ENCODE measurements at places on chromosomes 11 and 22.

GRCh38 chr11:128231845-128232410 lies 355.4 kb downstream of the ETS1 start:
- no peak for DNase-seq

GRCh38 chr11:32032478-32032877 lies 58.4 kb upstream of the RCN1 start:
- no peak for DNase-seq

- no peak for DNase-seq
Measured at GRCh38 chr11:2519517-2519861, 74.7 kb downstream of the KCNQ1 start.

- no peak for DNase-seq
Measured at GRCh38 chr11:9176550-9176949, 85.2 kb upstream of the SCUBE2 start.

DNA sequence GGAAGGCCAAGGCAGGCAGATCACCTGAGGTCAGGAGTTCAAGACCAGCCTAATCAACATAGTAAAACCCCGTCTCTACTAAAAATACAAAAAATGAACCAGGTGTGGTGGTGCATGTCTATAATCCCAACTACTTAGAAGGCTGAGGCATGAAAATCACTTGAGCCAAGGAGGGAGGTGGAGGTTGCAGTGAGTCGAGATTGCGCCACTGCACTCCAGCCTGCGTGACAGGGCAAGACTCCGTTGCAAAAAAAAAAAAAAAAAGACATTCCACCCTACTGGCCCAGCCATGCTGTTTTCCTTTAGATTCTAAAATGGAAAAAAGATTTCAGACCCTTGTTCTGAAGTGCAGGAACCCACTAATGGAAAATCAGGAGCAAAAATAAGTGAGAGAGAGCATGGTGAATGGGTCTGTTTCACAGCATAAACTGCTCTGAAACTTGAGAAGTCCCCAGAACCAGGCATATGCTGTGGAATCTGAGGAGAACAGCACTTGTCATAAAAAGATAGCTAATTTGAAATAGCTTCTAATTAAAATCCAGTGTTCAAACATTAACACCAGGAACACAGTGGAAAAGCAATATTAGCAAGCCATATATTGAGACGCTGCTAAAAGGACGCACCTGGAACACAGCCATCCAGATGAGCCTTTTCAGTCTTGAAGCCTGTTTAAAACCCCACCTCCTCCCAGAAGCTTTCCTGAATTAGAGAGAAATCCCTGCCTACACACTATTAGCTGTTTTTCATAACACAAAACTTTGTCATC lies 66.3 kb upstream of the CHRM4 start:
- DNase-seq, result no peak

GRCh38 chr11:44990665-44991064 lies 40.0 kb upstream of the TP53I11 start:
- no peak for DNase-seq

GRCh38 chr11:61803889-61804647 lies 11.4 kb downstream of the FEN1 start:
- DNase-seq, result no peak

DNA sequence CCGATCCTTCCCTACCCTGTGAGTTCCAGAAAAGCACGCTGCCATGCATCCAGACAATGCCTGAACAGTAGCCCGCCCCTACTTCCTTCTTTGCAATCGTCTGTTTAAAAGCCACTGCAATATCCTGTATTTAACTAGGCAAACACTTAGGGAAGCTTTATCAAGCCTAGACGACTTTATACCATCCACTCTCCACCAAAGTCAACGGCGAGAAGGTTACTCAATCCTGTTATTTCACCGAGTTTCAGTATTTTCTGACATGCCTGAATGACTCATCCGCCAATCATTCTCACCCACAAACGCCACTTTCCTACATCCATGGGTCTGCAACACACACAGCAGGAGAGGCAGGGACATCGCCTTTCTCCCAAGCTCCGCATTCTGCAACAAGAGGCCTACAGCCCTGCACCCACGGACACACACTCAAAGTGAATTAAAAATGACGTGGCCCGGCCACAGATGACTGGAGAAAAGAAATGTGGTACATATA lies 9.3 kb downstream of the CELSR1 start:
- no peak for DNase-seq

DNA sequence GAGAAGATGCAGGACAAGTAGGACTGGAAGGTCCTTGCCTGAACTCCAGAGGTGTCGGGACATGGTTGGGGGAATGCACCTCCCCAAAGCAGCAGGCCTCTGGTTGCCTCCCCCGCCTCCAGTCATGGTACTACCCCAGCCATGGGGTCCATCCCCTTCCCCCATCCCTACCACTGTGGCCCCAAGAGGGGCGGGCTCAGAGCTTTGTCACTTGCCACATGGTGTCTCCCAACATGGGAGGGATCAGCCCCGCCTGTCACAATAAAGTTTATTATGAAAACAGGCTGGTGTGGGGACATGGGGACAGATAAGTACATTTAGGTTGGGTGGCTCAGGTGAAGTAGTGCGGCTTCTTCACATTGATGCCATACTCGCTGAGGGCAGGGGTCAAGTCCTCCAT lies 1.4 kb downstream of the TAF10 start:
- DNase-seq, result no peak

DNA sequence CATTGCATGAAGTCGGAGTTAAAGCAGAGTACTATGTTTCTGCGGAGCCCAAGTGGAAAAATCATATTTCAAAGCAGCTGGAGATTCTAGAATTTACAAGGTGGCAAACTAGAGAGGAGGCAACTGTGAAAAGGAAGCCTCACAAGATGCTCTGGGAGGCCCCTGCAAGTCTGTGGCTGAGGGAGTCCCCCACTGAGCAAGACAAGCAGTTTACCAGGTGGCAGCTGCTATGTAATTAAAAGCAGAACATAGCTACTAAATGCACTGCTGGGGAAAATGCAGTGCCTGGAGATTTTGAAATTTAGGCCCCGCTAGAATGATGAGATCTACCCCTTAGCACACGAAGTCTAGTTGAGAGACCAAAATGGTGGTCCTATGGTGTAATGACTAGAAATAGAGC lies 728.0 kb downstream of the OPCML start:
- no peak for DNase-seq

- DNase-seq, result no peak
Measured at GRCh38 chr11:123425367-123425766, 4.7 kb upstream of the GRAMD1B start.

GRCh38 chr11:86596861-86597586 lies 75.4 kb downstream of the ME3 start:
- peak; percentile 60 for DNase-seq

DNA sequence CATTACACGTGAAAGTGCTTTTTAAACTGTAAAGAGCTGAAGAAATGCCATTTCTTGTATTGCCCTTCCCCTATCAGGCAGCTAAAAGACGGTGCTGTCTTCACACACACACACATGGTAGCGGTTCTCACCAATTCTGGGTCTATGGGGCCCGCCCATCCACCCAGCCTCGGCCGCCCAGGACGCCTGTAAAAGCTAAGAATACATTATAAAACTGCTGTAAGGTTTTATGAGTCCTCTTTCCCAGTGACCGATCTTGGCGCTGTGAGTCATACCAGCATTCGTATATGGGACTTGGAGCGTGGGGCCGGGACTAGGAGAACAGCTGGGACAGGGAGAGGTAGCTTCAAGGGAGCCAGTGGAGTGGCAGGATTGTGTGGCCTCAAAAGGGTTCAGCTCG lies 149.7 kb upstream of the CADM1 start:
- no peak for DNase-seq

DNA sequence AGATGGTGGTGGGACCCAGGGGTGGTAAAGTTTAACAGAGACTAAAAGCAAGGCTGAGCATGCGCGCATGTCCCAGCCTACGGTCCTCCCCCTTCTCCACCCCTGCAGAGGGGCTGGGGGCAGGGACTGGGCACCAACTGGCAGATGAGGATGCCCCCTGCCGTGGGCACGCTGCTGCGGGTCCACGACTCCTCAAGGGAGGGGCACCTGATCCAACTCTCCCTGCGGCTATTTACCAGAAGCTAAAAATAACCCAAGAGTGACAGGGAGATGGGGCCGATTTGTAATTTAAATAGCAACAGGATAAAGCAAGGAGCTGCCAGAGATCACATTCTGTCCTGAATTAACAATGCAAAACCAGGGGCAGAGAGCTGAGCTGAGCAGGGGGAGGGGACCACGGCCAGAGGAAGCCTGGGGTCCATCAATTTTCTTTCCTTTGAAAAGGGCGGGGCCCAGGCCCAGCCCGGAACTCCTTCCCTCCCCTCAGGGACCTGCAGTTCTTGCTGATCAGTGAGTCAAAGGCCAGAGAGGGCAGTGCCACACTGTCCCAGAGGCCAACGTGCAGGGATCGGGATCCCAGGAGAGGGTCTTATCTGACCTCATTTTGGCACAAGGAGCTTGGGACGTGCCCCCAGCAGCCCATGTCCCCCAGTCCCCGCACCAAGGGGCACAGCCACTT lies 8.1 kb upstream of the DGKZ start:
- peak; percentile 85 for DNase-seq

- DNase-seq, result no peak
Measured at GRCh38 chr22:39384750-39385480, 14.7 kb upstream of the TAB1 start.

DNA sequence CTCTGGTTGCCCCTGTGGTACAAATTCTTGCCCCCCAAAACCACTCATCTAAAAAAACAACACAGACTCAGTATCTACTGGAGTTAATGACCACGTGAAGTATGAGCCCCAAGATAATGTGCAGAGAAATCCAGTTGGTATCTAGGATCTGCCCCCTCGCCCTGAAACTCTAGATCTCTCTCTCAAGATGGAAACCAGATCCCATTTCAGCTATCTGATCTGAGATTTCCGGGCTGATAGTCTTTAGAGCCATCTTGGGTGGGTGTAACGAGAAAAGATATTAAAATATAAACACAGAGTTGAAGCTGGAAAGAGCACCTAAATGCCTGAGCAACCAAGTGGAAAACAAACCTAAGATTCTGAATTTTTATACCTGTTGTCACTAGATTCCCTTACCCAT lies 14.0 kb upstream of the VWCE start:
- DNase-seq, result no peak

DNA sequence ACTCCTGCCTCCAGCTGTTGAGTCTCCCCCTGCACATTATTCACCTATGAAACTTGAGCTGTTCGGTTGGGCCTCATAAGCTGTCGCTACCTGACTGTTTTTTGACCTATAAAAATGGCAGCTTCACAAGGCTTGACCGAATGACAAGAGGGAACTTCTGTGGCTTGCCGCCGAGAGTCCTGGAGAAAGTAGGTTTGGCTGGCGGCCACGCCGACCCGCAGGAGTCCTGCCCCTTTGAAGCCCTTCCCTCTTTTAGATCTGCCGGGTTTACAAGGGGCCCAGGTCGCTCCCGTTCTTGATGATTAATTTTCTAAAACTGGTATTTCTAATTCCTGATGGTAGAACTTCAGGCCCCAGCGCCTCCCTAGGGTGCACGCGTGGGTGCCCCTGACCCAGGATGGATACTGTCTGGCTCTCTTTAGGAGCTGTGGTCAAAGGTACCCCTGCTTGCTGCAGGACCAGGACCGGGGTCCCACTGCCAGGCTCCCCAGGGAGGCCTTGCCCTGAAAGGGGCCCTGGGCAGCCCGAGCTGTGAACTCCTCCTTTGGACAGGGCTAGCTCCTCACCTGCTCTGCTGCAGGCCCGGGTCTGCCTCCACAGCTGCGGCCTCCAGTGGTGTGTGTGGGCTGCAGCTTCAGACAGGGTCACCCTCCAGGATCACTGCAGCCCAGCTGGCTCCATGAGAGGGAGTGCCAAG lies 171.8 kb downstream of the CTTN start:
- no peak for DNase-seq

DNA sequence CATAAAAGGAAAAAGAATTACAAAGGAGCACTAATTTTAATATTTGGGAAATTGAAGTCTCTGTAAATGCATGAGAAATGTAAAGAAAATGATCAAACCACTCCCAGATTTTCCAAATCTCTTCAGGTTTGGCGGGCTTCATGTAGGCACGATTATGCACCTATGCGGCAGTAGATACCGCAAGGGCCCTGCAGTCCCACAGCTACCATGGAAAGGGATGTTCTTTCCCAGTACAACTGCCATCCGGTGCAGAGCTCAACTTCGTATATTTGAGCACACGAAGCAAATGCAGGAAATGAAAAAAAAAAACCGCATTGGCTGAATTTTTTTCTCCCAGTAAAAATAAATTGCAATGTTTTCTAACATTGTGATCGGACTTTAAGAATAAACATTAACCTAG lies 1.4 kb downstream of the SLC17A6 start:
- DNase-seq, result no peak

GRCh38 chr11:122922893-122923292 lies 40.3 kb downstream of the JHY start:
- DNase-seq, result no peak

Measured in myocyte (in vitro differentiated cells).